Lung microvascular endothelial cell (primary cell): ENCODE measurements at places on chromosomes 11 and 22. TPM values are rescaled to one million over a fixed set of nuclear protein-coding genes. Genes with fewer than 3 reads are reported as not detected.

DNA sequence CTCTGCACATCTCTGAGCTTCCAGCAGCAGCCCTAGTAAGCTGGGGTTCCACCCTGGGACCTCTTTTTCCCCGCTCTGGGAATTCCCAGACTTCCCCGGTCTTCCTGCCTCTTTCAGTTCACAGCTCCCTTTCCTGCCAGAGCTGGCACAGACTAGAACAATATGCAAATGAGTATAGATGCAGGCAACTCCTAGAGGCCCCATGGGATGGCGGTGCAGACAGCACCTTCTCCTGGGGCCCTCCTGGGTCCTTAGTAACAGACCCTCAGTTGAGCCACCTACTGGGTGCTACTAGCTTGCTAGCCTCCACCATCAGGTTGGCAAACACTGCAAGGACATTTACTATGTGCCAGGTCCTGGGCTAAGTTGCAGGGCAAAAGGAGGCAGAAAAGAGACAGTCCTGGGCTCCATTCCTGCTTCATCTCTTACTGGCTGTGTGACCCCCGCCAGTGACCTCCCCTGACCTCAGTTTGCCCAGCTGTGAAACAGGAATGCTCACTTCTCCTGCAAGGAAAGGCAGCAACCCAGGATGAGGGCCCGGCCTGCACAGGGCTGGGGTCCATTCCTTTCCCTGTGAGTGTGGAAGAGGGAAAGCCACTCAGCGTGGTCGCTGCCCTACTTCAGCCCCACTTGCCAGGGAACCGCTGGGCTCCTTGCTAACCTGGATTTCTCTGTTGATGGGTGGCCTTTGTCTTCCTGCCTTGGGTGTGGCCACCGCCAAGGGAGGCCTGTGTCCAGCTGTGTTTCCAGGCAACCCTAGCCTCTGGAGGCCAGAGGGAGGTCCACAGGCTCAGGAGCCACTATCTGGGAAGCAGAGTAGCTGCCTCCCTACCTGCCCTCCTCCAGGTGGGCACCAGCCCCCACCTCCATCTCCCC, 7.3 kb downstream of the RELT start:
- DNase-seq: peak; percentile 70

- no peak for DNase-seq
Observed at GRCh38 chr22:42930810-42931420, 73.8 kb upstream of the ARFGAP3 start.

DNA sequence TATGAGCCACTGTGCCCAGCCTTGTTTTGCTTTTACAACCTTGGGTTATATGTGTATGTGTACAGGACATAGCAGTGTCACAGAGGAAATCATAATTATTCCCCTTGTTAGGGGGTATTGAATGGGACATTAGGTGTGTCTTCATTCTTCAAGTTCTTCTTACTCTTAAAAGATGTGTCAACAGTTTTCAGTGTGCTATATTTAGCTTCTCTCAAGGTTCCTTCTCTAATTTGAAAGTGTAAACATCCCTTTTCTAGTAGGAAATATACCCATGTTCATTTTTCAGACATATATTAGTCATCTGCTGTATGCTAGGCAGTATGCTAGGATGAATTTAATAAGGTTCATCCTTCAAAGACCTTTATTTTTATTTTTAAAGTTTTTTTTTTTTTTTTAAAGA, 17.1 kb downstream of the PCF11 start:
- DNase-seq: no peak

GRCh38 chr11:74460481-74461154, 6.7 kb downstream of the KCNE3 start:
- peak; percentile 16 for DNase-seq

- no peak for DNase-seq
Observed at GRCh38 chr22:48242461-48242864, 1480.0 kb downstream of the TBC1D22A start.

EXPH5 gene
- under 0.01 TPM in 2 replicates for total RNA-seq

GRCh38 chr11:13090228-13090708, 81.2 kb downstream of the RASSF10 start:
- no peak for DNase-seq

- DNase-seq: no peak
Observed at GRCh38 chr11:66006891-66007176, 4.5 kb downstream of the BANF1 start.
